ENCODE measurements at places on chromosomes 2 and 18.

DNA sequence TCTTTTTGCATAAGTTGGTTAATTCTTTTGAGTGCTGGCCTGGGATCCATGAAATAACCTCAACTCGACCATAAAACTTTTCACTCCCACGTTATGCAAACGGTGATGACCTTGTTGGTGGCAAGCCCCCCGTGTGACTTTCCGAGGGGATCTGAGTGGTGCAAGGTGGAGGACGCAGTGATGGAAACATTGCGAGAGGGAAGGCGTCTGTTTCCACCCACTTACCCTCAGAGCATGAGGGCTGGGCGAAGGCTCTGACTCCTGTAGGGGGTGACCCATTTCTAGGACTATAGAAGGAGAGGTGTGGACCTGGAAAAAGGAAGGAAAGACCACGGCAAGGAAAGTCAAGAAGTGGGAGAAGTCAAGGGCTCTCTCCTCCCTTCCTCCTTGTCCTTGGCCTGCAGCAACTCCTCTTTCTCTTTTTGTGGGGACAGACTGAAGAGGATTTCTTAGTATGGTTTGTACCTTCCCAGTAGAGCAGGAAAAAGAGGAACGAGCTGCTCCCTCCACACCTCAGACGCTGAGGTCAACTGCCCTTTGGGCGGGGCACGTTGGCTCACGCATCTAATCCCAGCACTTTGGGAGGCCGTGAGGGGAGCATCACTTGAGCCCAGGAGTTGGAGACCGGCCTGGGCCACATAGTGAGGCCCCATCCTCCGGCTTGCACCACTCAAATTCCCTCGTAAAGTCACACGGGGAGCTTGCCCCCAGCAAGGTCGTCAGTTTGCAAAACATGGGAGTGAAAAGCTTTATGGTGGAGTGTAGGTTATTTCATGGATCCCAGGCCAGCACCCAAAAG, 15.5 kb upstream of the CD8A start:
- no peak for DNase-seq

- DNase-seq = no peak
Observed at GRCh38 chr18:62360805-62361204, 35.7 kb downstream of the TNFRSF11A start.

- DNase-seq = no peak
Observed at GRCh38 chr2:96759548-96759947, 1.2 kb upstream of the CNNM4 start.

- no peak for DNase-seq
Observed at GRCh38 chr2:180202467-180202951, 195.4 kb upstream of the CWC22 start.

DNA sequence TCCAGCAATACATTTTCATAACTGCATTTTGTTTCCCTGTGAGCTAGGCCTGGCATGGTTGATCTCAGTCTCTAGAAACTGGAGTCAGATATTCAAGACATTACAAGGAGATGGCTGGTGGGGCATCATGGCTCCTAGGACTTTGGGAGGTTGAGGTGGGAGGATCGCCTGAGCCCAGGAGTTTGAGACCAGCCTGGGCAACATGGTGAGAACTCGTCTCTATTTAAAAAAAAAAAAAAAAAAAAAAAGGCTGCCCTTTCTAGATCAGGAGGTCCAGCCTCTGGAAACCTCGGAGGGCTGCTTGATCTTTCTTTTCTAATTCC, 362 bp upstream of the VAMP8 start:
- no peak for DNase-seq

- DNase-seq = no peak
Observed at GRCh38 chr2:20221555-20221973, 3.4 kb downstream of the SDC1 start.

- peak; percentile 97 for DNase-seq
Observed at GRCh38 chr2:108594982-108595464, 60.8 kb downstream of the LIMS1 start.

DNA sequence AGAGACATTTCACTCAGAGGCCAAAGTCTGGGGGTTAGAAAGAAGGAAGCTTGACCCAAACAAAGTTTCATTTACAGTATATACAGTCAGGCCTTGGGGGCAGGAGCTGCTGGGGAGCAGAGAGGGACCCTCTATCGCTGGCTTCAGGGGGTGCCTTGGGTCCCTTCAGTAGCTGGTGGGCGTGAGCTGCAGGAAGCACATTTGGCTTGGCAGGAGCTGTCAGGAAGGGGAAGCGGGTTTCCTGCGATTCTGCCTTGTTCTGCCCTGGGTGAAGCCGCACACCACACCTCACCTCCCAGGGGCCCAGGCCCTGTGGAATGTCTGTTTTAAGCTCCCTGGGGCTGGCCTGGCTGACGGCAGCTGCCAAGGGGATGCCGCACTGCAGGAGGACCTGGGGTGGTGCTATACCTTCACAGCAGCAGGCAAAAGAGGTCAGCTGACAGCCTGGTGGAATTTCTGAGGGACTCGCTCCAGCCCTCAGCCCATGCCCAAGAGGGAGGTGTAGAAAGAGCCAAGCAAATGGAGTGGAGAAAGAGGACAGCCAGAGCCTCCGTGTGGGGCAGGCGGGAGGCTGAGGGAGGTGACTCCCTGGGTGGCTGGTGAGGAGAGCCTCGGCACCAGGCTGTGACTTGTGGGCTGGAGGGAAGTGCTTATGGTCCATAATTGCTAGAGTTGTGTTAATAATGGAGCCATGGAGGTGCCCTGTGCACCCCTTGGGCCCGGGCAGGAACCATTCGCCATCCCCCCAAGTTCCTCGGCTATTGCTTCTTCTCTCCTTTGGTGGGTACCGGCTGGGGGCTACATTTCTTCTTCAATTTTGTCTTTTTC, 43.9 kb downstream of the PSD4 start:
- peak; percentile 56 for DNase-seq

DNA sequence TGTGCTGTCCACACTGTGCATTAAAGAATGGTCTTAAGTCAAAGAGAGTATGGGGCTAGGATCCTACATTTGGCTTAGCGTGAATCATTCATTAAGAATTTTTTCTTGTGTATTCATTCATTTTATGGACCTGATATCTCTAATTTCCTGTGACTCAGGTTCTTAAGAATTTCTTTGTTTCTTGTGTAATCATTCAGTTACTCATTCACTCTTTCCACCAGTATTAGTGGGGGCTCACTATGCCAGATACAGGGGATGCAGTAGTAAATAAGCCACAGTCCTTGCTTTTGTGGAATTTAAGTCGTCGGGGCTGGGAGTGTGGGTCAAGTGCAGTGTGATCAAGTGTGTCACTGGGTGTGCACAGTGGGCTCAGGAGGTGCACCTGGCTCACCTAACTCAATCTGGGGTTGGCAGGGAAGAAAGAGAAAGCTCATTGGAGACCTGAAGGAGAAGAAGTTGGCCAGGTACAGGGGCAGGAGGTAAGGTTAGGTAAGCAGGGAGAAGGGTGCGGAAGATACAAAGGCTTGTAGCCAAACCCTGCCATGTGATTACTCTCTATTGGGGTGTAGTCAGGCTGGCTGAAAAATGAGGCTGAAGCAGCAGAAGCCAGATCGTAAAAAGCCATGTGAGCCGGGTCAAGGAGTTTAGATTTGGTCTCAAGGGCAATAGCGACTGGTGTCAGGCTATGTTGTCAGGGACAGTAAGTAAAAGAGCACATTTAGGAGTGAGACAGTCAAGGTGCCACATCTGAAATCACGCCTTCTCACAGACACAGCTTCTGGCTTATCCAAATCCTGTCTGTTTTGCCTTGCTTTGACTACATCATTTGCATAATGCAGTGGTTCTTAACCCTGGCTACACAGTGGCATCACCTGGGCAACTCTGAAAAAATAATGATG, 67.2 kb downstream of the KCTD1 start:
- no peak for DNase-seq

Measured in hematopoietic multipotent progenitor cell treated with erythropoietin and hydrocortisone succinate and interleukin-3 and kit ligand, for 4 days (in vitro differentiated cells).